Stimulated activated CD8-positive, alpha-beta memory T cell treated with anti-CD3 and anti-CD28 coated beads, Interleukin-4, amount 100 ng/mL, for 4 hours (primary cell): ENCODE measurements at places on chromosomes 1 and 21.

DNA sequence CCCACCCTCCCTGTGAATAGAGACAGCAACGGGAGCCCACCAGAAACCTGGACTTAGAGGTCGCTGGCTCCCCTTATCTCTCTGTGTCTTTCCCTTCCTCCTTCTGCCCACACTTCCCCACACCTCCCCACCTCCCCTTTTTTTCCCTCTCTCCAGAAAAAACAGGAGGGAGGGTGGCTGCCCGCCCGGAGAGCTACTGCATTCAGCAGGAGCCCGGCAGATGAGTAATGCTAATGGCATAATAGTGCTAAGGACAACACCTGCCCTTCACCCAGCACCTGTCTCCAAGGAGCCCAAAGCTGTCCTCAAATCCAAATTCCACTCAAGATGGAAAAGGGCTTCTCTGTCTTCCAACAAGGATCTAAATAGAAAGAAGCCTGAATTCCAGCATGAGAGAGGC, 11.4 kb upstream of the PRELP start:
- no peak for DNase-seq

GRCh38 chr1:157235307-157235706, 97.1 kb upstream of the ETV3 start:
- DNase-seq = no peak

DNA sequence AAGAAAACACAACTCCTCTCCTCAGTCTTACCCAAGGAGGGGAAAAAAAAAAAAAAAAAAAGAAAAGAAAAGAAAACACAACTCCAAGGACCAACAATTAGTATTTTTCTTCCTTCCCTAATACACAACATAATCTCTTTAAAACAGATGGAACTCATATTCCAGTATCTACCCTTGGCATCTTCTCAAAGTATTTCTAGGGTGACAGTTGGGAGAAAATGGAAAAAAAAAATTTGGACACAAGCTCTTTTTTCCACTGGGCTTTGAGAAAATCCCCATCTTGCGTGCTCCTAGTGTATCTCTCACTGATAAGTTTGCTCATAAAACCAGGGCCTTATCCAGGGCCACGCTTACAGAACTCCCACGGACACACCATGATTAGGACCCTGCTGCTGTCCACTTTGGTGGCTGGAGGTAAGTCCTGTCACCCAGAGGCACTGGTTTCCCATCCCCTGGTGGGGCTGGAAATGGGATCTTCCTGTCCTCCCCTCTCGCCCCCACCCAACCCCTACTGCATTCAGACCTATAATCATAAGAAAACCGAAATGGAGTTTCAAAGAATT, at the start of gene CELA2B:
TSS of gene CELA2B (plus strand) at position 353 of the 563 bp plus-strand sequence. CDS start at position 375, 22 bp downstream.
- no peak for DNase-seq

DNA sequence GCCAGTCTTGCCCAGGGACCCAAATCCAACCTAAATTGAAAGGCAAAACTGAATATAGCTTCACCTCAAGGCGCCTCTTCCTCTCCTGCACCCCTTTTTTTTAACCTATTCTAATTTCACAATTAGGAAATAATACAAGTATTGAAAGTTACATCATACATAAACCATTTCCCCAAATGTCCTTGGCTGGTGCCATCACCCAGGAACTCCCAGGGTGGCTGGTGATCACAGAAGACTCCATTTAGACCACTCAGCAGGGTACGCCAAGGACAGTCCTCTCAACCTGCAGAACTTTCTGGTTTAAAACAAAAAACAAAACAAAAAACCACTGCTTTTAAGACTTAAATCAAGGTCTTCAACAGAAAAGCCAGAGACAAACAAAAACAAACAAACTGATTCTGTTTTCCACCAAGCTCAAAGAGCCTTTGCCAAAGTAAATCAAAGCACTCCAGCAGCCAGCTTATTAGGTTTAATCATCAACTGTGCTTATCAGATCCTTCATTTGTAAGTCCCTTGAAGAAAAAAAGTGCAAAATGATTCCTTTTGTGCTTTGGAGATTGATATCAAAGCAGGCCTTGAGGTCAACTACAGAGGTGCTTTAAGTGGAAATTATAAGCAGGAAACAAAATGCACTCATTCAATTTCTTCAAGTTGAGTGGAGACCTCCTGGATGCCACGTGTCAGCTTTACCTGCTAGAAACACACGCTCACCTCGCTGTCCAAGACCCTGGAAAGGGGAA, 113.0 kb downstream of the ETS2 start:
- DNase-seq = no peak

DNA sequence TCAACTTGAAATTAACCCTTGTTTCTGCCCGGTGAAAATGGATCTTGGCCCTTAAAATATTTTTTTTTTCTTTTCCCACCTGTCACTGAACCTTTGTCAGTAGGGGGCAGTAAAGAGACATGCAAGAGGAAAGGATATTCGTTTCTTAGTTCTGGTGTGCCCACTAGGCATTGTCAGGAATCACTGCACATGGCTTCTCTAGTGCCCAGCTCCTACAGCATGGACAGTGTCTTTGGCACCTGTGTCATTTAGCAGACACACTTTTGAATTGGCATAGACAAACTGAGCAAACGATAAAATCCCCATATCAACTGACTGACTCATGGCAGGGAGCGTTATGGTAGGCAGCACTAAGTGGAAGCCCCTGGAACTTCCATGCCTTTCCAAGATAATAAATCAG, 1048.1 kb downstream of the BRINP3 start:
- no peak for DNase-seq

DNA sequence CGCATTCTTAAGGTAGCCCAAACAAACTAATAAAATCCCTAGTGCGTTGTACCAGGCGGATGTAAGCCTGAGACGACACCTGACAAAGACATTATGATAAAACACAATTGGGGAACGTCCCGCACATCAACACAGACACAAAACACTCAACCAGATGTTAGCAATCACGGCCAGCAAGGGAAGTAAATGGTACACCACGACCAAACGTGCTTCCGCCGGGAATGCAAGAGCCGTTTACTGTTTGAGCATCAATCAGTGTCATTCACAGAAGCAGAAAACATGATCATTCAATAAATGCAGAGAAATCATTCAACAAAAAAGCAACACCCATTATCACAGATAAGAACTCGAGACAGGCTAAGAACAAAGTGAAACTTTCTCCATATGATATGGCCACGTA, 49.4 kb upstream of the COL18A1 start:
- no peak for DNase-seq

DNA sequence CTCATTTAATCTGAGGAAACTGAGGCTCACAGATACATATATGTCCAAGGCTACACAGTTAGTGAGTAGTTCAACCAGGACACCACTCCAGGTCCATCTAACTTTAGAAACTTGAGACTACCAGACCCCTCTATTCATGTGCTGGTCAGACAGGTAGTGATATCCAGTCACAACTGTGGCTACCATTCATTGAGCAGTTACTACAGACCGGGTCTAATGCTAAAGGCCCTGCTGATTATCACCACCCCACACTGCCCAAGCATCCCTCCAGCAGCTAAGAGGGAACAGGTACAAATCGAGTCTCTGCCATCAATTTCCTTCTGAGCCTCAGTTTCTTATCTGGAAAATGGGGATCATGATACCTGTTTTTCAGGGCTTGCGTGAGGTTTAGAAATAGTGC, 5.3 kb downstream of the HPCA start:
- DNase-seq = no peak
